Activated naive CD8-positive, alpha-beta T cell treated with anti-CD3 and anti-CD28 coated beads for 36 hours (primary cell): ENCODE measurements at places on chromosomes 5 and 9. TPM values are rescaled to one million over a fixed set of nuclear protein-coding genes. Genes with fewer than 3 reads are reported as not detected.

The IL5 gene
- not detected for total RNA-seq

The CDH18 gene
- total RNA-seq: not detected

The SAXO1 gene
- not detected for total RNA-seq

The DBH gene
- not detected for total RNA-seq

The WHRN gene
- 4.6 TPM for total RNA-seq

The CD180 gene
- 0.04 TPM for total RNA-seq

The SPATA31A1 gene
- not detected for total RNA-seq

The NPR3 gene
- not detected for total RNA-seq

The FOXD4L3 gene
- total RNA-seq: 0.14 TPM

The CNTNAP3B gene
- not detected for total RNA-seq

The VLDLR gene
- 9.3 TPM for total RNA-seq

The ABO gene
- total RNA-seq: not detected

The HMCN2 gene
- total RNA-seq: not detected

The CDKN2B gene
- not detected for total RNA-seq
